ENCODE measurements at places on chromosomes 3 and 15. TPM values are rescaled to one million over a fixed set of nuclear protein-coding genes. Genes with fewer than 3 reads are reported as not detected.

GRCh38 chr15:42846647-42847046 lies 73.9 kb downstream of the TTBK2 start:
- no peak for DNase-seq
- H3K27me3 ChIP-seq, result no peaks in the 10 kb centered on the region
- no peaks in the 10 kb centered on the region for H3K36me3 ChIP-seq
- no peak overlapping the region for H3K4me3 ChIP-seq
- no peaks in the 10 kb centered on the region for H3K4me1 ChIP-seq
- no peak overlapping the region for H3K27ac ChIP-seq

DNA sequence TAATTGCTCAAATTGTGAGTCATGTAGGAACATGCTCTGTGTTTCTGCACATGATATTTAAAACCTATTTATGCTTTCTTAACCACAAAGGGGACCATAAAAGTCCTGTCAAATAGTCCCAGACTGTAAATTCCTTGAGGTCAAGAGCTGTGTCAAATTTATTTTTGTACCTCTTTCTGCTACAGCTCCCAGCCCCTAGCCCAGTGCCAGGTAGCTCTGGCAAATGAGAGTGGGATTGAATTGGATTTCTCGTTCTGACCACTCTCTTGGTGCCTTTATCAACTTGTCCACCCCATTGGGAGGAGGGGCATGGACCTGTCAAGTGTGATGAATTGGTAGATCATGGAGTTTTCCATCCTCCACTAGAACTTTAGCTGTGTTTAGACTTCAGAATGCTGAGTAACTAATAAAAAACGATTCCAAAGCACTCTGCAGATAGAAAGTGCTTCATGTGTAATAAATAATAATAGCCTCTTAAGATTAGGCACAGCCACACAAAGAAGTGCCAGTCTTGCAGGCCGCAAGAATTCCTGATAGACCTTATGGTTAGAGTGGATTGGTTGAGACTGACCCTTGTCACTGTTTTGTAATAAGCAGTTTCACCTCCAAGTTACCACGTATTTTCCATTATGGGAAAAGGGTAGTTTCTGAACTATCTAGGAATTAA lies 120.4 kb downstream of the LPP start:
- H3K4me3 ChIP-seq, result no peak overlapping the region
- no peak overlapping the region for H3K27ac ChIP-seq
- H3K4me1 ChIP-seq, result peaks cover 13% of the 10 kb centered on the region
- peaks cover 2% of the 10 kb centered on the region for H3K36me3 ChIP-seq
- DNase-seq, result no peak
- H3K27me3 ChIP-seq, result no peaks in the 10 kb centered on the region

- DNase-seq, result no peak
- peak overlapping the region; percentile 7 for H3K27ac ChIP-seq
- no peaks in the 10 kb centered on the region for H3K27me3 ChIP-seq
- no peaks in the 10 kb centered on the region for H3K36me3 ChIP-seq
- no peaks in the 10 kb centered on the region for H3K4me1 ChIP-seq
- no peak overlapping the region for H3K4me3 ChIP-seq
These were observed 12.5 kb upstream of the CAMKV start for GRCh38 chr3:49882166-49882565.

SLC2A2 gene
- 506 TPM for total RNA-seq
